Urinary bladder (tissue), 4 donors: ENCODE measurements at places on chromosomes 4 and X. TPM values are rescaled to one million over a fixed set of nuclear protein-coding genes. Genes with fewer than 3 reads are reported as not detected.

- DNase-seq: no peak
Observed at GRCh38 chr4:38711066-38711465, 47.1 kb downstream of the KLF3 start.

- no peak for DNase-seq
Observed at GRCh38 chr4:17468619-17469221, 43.2 kb downstream of the QDPR start.

RAI2 gene
- total RNA-seq: 4.7 TPM

PDZD11 gene
- total RNA-seq: 27.1 TPM

DNA sequence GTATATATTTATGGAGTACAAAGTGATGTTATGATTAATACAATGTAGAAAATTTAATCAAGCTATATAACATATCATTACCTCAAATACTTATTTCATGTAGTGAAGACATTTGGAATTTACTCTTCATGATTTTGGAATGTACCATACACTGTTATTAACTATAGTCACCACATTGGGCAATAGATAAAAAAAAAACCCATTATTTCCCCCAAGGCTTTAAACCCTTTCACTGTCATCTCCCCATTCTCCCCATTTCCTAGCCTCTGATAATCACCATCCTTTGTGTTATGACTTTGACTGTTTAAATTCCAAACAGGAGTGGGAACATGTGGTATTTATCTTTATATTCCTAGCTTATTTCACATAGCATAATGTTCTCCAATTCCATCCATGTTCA is 2189.1 kb upstream of the AGA start:
- no peak for DNase-seq

DNA sequence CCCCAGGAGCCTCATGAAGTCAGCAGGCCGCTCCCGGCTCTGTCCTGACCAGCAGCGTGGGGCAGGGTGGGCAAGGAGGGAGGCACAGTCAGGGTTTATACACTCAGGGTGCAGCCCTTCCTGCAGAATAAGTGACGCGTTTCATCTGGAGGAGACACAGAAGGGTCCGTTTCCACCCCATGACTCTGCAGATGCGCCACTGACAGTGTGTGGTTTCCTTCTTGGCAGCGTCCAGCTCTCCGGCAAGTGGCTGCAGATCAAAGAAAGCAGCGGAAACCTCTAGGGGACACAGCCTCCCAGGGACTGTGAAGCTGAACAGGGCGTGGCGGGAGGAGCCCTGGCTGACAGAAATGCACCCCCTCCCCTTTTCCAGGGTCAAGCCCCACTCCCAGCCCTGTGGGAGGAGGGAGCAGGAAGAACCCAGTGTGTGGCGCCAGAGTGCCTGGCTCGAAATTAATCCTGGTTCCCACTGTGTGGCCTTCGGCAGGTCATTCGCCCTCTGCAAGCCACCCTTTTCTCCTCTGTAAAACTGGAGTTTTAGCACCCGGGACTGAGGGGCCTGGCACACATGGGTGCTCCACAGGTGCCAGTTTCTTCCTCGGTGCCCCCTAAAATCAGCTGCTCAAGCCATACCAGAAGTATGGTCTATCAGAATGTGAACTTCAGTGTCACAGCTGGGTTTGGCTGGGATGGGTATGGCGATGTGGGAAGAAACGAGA is 17.3 kb upstream of the TBC1D14 start:
- no peak for DNase-seq

GRCh38 chr4:96593422-96593821 is 753.5 kb downstream of the PDHA2 start:
- no peak for DNase-seq

ARSJ gene
- total RNA-seq: 20.6 TPM

DNA sequence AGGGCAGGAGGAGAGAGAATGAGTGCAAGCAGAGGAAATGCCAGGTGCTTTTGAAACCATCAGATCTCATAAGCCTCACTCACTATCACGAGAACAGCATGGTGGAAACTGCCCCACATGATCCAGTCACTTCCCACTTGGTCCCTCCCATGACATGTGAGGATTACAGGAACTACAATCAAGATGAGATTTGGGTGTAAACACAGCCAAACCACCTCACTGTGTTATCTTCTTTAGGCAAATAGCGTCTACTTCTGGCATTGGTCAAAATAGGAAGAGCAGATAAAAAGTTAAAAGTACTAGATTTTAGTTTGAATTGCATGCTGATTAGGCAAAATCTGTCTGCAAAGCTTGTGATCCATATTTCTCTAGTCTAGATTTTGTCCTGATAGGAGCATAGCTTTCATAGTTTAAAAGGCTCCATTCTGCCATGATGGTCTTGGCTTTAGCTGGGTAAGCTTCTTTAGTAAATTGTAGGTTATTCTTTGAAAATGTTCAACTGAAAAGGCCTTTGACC is 267.5 kb downstream of the NKX6-1 start:
- DNase-seq: no peak

DNA sequence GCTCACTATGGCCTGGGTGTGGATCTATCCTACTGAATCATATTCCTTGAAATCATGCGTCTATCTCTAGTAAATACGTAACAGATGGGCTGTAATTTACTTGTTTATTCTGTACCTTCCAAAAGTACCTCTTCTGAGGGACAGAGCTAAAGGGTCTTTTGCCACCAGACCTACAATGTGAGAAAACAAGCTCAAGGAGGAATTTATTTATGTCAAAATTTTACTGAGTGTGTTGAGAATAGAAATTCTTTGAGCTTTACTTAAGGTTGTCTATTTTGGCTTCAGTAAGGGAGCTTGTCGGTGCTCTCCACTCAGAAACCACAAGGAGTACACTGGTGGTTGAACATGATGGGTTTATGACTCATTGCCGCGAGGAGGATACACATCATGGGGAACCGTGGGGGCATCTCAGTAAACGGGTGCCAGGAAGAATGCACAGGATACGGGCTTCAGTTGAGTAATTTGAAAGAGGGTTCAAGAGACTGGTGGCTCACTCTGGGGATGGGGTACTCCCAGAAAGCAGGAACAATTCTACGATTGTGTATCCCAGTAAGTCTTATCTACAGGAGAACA is 3.0 kb downstream of the ANK2 start:
- no peak for DNase-seq

FGF13 gene
- 59.1 TPM for total RNA-seq

- DNase-seq: no peak
Observed at GRCh38 chr4:8270912-8271815, 1.6 kb downstream of the HTRA3 start.

DNA sequence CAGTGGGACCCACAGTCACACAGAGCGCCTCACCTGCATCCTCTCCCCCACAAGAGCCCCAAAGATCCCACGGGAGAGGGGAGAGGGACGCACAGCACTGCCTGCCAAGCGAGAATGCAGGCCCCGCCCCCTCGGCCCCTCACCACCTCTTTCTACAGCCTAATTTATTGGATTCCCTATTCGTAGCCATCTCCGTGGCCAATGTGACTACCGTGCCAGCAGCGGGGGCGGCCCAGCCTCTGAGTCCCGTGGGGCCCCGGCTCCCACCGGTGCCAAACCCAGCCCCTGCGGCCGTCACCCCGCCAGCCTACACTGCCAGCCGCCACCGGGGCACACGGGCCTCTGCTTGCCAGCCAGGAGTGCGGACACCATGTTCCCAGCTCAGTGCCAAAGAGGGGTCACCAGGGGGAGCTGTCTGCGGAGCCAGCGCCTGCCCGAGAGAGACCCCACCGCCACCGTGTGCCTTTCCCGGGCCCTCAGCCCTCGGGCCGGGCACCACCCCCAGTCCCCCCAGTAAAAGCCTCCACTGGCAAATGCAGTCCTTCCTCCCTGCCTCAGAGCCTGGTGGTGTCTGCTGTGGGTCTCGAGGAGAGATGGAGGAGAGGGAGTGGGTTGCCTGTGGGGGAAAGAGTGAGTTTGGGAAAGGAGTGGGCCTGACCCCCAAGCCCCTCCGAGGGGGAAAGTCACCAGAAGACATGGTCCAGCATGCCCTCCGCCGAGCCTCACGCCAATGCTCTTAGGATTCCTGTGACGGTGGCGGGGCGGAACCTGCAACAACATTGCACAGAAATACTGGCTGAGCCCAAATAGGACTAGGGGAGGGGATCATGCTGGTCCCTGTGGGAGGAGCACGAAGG is 19.6 kb upstream of the PLXNB3 start:
- no peak for DNase-seq

VSIG1 gene
- total RNA-seq: 0.37 TPM

GRCh38 chr4:184802697-184803015 is 23.1 kb downstream of the ACSL1 start:
- DNase-seq: no peak

ZFP42 gene
- 0.11 TPM for total RNA-seq

USP26 gene
- not detected for total RNA-seq

DNA sequence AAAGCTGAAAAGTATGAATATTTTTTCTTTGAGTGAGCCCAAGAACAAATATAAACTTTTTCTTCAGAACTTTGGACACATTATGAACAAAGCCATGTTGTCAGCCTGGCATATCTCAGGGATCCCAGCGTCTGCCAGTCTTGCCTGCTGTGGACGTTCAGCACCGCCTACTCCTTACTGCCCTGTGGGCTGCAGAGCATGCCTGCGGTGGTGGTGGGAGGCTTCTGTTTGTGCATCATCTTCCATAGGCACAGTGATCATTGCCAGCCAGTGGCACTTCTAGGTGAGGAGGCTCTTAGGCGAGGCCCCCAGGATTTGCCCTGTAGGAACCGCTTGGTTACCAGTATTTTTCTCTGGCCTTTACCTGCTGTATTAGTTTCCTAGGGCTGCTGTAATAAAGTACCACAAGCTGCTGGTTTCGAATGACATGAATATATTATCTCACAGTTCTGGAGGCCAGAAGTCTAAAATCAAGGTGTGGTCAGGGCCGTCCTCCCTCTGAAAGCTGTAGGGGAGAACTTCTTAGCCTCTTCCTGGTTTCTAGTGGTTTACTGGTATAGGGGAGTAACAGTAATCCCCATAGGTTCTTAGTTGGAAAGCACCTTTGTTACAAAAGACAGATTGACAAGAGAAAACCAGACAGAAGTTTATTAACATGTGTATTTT is 15.4 kb downstream of the ANXA3 start:
- DNase-seq: no peak

NOCT gene
- 5.9 TPM for total RNA-seq

DNA sequence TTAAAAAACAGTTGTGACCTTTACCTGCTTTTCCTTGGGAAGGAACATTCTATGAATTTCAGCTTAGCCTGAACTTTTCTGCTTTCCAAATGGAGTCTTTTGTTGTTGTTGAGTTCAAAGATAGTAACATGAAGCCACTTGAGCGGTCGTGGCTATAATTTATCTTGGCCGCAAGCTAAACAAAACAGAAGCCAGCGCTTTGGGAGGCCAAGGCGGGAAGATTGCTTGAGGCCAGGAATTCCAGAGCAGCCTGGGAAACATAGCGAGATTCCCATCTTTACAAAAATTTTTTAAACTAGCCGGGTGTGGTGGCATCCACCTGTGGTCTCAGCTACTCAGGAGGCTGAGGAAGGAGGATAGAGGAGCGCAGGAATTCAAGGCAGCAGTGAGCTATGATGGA is 29.9 kb downstream of the TKTL1 start:
- DNase-seq: no peak

- DNase-seq: no peak
Observed at GRCh38 chr4:26088433-26088928, 174.5 kb downstream of the SMIM20 start.

- no peak for DNase-seq
Observed at GRCh38 chr4:8850830-8851188, 20.8 kb downstream of the HMX1 start.

DNA sequence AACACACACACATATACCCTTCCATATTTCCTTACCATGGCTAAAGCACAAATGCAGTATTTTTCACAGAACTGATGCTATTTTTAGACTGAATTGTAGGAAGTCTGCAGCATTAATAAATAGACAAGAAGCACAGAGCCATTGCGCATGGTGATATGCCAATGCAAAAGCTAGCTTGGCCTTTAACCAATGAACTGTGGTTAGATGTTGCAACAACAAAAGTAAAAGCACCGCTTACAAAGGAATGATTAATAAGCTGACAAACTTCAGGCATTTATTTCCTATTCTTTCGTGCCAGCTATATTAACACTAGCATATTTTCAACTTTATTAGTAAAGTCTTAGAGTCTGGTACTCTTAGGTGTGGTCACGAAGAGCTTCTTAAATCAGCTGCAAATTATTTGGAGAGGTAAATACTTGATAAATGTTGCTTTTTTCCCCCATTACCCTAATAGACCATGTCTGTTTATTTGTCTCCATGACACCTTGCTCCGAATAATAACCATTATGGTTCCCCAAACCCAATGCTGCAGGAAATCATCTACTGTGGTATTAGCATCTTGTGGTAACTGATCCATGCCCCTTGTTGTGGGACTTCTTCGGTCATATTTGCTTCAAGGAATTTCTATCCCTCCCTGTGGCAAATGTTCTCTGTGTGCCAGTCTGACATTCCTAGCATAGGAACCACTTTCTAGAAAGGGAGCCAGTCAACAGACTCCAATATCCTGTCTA is 306.1 kb upstream of the TAPT1 start:
- DNase-seq: no peak

ARHGAP4 gene
- total RNA-seq: 11.6 TPM

DNA sequence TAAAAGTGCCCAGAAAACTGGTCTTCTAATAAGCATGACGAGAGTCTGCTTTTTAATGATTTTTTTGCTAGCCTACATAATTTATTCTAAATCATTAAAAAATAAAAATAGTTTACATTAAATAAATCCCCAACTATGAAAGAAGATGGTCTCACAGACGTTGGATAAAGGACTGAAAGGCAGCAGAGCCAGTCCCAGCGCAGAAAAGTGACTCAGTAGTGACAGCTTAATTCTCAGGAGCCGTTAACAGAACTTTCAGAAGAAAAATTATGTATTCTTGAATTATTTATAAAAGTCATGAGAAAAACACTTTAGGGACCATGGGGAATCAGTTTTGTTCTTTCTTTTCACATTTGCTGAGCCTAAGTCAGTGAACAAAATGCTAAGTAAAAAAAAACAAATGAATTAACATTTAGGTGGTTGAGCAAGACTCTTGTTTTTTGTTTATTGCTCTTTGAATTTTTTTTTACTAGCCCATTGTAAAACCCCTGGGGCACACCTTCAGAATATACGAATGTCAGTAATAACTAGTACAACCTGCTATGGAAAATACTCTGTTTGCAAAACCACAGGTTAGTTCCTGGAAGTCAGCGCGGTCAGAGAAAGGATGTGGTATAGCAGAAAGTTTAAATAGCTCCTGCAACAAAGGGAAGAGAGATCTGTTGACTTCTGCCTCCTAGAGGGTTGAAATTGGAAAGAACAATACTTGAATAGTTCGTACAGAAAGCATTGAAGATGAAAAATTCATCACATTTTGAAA is 50.4 kb upstream of the CCDC160 start:
- DNase-seq: no peak

TRIM75 gene
- total RNA-seq: not detected

DNA sequence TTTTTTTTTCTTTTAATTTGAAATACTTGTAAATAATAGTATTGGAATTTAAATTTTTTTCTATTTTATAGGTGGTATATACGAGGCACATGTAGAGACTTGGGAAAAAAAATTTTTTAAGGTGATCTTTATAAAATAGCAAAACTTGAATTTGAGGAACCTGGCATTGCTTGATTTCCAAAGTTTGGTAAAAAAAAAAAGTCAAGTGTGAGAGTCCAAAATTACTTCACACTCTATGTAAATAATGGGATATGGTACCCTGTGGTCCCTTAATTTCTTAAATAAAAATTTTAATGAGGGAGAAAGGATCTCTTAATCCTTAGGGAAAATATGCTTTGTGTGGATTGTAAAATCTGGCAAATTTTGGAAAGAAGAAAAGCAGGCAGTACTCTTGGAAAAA is 19.0 kb downstream of the SPRY1 start:
- no peak for DNase-seq

ALAS2 gene
- total RNA-seq: 46.9 TPM
